ENCODE measurements at places on chromosomes 3 and 15.

DNA sequence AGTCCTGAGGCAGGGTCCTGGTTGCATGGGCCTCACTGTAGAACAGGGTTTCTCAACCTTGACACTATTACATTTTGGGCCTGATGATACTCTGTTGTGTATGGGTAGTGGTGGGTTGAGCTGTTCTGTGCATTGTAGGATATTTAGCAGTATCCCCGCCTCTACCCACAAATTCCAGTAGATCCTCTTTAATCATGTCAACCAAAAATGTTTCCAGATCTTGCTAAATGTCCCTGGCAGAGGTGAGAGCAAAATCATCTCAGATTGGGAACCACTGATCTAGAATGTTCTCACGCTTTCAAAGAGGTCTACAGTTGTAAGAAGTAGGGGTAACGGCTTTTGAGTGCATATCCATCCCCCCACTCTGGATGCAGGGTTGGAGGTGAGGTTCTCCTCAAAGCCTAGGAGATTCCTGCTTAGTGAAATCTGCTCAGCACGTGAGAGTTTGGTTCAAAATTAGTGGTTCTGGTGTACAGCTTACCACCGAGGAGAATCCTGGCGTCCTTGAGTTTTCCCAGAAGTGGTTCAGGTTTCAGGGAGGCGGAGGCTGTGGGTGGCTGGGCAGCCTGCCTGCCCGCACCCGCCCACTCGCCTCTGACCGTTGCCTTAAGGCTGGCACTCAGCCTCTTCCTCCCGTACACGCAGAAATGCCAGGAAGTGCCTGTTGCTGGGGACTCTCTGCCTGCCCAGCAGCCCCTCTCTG, 5.3 kb downstream of the ACVR2B start:
- no peak for DNase-seq

DNA sequence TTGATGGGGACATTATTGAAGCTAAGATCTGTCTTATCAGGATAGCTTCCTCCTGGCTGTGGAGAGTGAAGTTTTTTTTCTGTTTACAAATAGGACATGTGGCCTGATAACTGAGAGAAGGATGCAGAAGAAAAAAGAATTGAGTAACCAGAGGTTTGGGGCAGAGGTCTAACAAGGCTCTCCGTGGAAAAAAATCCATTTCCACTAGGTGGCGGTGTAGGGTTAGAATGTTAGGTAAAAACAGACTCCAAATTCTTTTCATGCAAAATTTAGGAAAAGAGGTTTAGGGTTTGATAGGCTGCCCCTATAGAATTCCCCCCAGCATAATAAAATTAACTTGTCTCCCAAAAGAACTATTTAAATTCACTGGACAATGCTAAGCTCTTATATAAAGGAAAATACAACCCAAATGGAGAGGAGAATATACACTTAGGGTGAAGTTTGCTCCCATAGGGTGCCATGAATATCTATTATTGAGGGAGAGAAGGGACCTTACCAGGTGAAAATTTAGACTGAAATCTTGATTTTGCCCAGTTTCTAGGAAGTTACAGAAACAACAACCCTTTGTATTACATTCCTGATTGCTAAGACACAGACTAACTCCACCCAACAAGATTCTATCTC, 1560.4 kb downstream of the OTOL1 start:
- DNase-seq: peak; percentile 48

DNA sequence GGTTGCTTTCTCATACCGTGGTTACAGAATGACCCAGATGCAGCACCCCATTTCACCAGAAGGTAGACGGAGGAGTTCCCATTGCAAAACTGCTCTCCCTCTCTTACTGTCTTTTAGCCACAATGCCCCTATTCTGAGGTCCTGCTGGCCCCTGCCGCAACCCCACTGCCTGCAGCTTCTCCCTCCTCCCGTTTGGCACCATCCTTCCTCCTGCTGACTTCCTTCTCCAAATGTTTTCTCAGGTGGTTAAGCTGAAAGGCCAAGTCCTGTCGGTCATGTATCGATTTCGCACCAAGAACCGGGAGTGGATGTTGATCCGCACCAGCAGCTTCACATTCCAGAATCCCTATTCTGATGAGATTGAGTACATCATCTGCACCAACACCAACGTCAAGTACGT, 132.3 kb upstream of the ABHD17C start:
- DNase-seq: no peak

DNA sequence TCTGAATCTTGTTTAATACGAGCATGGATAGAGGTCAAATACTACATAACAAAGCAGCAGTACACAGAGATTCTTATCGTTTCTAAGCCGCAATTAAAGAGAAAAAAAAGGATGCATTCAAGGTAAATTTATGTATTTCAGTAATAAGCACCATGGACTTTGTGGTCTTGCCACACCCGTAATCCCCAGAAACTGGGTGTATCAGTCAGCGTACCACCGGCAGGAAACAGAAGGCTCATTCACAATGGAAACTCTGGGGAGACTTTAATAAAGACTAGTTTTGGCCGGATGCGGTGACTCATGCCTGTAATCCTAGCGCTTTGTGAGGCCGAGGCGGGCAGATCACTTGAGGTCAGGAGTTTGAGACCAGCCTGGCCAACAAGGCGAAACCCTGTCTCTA, 81.9 kb upstream of the ZNF280D start:
- no peak for DNase-seq

DNA sequence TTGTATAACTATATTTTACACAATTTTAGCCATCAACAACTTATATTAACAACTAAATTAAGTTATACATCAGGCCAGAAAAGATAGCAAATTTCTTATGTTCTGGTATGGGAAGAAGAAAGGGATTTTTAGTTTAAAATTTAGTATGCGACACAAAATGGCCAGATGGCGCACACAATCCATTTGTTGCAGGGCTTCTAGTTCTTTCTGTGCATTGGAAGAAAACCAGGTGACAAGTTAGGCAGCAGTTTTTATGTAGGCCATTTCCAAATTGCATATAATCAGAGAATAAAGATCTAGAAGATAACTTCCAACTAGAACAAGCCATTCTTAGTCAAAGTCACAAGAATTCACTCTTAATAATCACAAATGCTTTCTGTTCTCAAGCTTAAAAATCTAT, 230.1 kb upstream of the ZNF717 start:
- no peak for DNase-seq

GRCh38 chr3:94036909-94037507, 8.6 kb upstream of the STX19 start:
- peak; percentile 36 for DNase-seq

DNA sequence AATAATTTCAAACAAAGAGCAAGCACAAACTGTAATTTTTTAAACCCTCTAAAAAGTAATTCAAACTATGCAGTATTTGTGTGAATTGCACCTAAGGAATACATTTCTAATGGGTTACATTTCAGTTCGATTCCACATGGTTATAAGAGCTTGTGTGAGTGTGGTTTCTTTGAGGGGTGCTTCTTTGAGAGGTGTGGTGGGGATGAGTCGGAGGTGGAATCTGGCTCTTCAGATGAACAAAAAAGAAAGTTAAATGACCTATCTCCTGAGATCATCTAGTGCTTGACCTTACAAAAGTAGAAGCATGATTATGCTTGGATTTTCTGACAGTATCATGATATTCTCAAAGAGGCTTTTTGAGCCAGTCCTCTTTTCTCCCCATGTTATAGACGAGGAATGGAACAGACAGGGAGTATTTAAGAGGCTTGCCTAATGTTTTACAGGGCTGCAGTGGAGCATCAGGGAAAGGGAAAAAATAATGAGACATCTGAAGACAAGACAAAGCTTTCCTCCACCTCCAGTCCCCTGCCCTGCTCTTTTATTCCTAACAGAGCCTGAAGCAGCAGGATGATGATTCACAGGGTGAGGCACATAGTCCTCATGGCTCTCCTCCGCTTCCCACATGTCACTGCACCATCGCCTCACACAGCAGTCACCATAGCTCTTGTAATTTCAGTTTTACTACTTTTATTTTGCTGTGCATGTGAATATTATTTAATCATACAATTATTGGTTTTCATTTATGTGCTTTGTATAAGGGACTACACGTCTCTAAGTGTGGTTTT, 82.0 kb downstream of the LYSMD4 start:
- DNase-seq: no peak

- no peak for DNase-seq
Measured at GRCh38 chr3:187759601-187760000, 14.3 kb upstream of the BCL6 start.

GRCh38 chr3:87218560-87218959, 8.5 kb upstream of the CHMP2B start:
- no peak for DNase-seq

DNA sequence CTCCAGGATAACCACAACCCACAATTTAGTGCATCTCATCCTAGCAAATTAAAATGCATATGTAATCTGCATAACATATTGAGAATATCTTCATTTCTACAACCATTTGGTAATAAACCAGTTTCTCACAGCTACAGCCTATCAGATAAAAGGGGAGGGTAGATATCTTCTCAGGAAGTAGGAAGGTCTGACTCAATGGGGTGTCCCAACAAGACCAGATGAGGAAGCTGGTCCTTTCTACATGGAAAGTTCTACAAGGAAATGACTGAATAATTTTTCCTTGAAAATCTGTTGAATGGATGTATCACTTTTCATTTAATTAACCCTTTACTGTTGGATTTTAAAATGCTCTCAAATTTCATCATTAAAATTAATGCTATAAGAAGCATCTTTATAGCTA, 17.4 kb upstream of the TMPRSS7 start:
- no peak for DNase-seq

- DNase-seq: no peak
Measured at GRCh38 chr3:120338517-120338916, 10.6 kb downstream of the LRRC58 start.

GRCh38 chr3:124967964-124968363, 33.4 kb upstream of the MUC13 start:
- no peak for DNase-seq

DNA sequence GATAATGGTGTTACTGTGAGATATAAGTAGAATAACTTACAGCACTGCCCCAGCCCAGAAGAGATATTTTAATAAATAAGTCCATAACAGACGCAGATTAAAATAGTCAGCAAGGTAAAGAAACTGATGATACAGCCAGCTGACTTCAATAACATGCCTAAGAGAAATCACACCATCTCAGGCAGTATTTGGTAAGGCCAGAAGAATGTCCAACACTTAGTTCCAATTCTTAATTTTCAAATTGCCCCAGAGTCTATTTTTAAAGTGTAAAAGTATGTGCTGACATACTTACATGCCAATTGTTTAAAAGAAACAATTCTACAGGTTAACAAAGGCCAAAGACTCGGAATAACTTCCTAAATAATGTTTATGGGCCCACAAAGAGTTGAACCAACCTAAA, 1.6 kb downstream of the GNB4 start:
- no peak for DNase-seq

DNA sequence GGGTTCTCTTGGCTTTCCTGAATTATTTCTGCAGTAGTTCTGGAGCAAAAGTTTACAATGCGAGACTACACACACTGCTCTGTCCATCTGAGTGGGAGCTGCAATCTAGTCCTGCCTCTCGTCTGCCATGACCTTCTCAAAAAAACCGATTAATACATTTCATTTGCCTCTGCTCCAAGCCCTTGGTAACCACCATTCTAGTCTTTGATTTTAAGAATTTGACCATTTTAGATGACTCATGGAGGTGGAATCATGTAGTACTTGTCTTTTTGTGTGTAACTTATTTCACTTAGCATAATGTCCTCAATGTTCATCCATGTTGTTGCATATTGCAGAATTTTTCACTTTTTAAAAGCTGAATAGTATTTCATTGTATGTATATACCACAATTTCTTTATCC, 356.9 kb downstream of the SV2B start:
- DNase-seq: no peak

DNA sequence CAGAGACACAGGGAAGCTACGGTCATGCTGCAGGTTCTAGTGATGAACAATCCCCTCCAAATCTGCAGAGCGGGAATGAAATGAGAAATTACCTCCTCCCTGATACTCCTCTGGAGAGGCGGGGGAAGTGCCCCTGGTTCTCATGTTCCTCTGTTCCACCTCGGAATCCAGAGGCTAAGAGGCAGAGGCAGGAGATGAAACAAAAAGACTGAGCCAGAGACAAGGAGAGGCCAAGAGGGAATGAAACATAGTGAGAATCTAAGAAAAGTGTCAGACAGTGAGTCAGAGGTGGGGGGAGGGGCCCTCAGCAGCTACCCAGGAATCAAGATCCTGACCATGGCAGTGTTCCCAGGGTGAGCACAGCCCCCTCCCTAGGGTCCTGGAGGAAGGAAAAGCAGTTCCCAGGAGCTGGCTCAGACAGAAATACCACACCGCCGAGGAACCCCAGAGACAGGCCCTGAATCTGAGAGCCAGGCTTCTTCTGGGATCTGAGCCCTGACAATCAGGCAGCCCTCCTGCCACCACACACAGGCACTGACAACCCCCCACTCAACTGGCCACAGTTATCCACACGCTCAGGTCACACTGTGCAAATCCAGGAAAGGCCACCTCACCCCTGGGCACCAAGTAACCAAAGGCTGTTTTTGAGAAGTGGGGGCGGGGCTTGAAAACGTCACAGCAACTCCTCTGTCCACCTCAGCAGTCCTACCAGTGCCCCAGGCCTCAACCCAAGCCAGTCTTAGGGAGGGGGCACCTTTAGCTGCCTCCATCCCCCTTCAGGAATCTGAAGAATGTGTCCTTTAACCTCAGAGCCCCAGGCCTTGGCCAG, 2.4 kb downstream of the CSRNP1 start:
- DNase-seq: peak; percentile 70

- no peak for DNase-seq
Measured at GRCh38 chr15:84684092-84684491, 26.1 kb upstream of the NMB start.

DNA sequence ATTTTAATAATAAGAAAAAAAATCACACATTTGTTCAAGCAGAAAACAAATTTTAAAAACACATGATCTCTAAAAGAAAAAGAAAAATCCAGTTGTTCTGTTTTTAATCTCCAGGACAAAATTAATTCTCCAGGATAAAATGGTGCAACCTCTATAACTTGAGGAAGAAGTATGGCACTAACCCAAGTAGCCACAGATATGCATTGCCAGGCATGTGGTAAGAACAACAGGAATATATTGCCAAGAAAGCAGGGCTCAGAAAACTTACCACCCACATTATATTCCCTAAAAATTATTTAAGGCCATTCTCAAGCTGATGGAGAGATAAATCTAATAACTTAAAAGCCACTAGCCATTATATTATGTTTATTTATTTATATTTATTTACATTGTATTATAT, 295.7 kb upstream of the TMCO5A start:
- DNase-seq: no peak

- DNase-seq: no peak
Measured at GRCh38 chr15:28948036-28948435, 62.3 kb downstream of the APBA2 start.

GRCh38 chr3:157360044-157360443, 76.6 kb upstream of the PTX3 start:
- no peak for DNase-seq

GRCh38 chr3:79937567-79937966, 169.8 kb upstream of the ROBO1 start:
- DNase-seq: no peak
